ENCODE measurements at places on chromosomes 3 and 15.

DNA sequence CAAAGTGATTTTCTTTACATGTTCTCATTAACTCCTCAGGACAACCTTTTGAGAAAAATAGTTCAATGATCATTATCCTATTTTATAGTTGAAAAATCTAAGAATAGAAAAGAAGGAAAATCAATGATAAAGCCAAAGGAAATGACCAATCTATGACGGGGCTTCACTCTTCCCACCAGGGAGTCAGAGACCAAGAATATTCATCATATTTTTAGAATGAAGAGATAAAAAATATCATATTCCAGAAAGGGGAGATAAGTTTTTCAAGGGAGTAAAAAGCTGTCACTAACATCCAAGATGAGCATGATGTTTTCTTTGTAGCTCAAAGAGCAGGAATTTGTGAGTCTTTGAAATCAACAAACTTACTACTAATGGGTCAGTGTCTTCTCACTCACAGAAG lies 71.5 kb upstream of the LPP start:
- DNase-seq = no peak

- DNase-seq = no peak
Measured at GRCh38 chr3:78875851-78876250, 891.9 kb downstream of the ROBO1 start.

GRCh38 chr3:15936312-15936711 lies 138.5 kb upstream of the ANKRD28 start:
- DNase-seq = no peak

- no peak for DNase-seq
Measured at GRCh38 chr3:119918992-119919933, 137.4 kb downstream of the NR1I2 start.

- no peak for DNase-seq
Measured at GRCh38 chr15:64037116-64037515, 9.2 kb downstream of the DAPK2 start.

GRCh38 chr3:15521573-15521965 lies at the start of gene COLQ:
Gene COLQ (minus strand): TSS chr3:15521706. CDS start chr3:15521625, 81 bp downstream.
- no peak for DNase-seq

GRCh38 chr3:58288011-58288728 lies 17.9 kb upstream of the RPP14 start:
- DNase-seq = no peak

- DNase-seq = no peak
Measured at GRCh38 chr3:62376906-62377877, 3.8 kb upstream of the FEZF2 start.

- DNase-seq = no peak
Measured at GRCh38 chr15:31799319-31799714, 231.0 kb upstream of the CHRNA7 start.

DNA sequence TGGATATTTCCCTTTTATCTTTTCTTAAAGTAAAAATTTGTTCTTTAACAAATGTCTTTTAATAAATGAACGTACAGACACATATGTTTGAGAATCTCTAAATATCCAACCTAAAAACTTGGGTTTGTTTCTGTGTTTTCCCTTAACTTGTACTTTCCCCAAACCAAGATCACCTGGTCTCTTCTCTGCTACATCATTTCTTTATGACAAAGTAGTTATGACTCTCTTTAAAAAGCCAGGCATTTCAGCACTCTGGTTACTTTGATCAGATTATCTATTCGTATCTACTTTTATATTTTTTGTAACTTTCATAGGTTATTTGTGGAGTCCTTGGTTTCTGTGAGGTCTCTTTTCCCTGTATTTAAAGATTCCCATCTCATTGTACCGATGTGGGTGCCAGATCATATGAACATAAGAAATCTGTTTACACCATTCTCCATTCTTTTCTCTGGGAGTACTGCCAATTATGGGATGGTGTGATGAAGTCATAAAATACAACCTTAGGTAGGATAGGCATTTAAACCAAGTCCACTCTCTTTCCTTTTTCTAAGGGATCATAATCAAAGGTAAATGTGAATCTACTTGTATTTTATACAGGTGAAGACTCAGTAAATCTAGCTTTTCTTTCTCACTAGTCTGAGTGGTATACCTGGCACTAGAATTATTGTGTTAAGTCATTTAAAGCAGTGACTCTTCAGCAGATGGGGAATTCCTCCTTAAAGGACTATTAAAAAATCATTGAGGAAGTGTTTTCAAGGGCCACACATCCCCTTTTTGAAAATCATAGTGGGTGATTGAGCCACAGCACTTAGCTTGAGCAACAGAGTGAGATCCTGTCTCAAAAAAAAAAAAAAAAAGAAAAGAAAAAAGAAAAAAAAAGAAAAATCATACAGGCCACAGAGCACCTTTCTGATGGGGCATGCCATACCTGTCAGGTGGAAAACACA lies 12.4 kb upstream of the NFKBIZ start:
- DNase-seq = no peak

DNA sequence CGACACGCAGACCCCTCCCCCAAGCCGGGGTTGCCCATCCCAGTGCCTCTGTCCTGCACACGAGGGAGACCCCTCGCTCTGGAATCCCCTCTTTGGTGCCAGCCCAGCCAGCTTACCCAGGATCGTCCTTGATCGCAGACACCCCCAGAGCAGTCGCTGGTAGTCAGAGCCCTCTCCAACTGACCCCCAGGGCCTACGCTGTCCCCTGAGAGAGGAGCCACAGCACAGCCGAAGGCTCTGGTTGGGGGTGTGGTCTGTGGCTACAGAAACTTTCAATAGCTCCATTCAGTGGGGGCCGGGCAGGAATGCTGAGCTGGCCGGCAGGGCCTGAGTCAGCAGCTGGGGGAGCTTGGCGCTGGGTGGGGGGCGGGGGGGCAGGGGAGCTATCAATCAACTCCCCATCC lies at the start of gene LCTL:
Gene LCTL (minus strand): TSS at position 258 of the 404 bp plus-strand sequence. CDS start 633 bp downstream, outside the sequence.
- no peak for DNase-seq

DNA sequence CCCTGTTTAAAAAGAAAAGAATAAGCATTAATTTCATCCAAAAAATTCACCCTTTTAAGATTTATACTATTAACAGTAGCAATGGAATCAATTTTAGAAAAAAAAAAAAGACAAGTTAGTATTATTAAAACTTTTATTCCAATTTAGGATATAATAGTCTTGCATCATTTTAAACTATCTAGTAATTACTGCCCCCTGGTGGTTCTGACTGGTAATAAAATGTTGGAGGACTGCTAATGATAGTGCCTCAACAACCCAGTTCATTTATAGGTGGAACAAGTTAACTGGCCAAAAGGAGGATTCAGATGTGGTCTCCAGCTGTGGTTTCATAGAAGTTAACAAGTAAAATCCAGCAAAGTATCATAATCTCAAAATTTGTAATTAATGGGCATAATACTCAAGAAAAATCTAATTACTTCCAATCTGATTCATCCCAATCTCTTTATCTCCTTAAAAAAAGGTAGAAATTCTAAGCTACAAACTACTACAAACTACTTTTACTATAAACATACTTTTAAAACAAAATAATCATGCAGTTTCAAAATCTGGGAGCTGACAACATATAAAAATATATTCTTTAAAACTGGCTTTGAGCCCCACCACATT lies 30.7 kb upstream of the WDR49 start:
- DNase-seq = no peak

- no peak for DNase-seq
Measured at GRCh38 chr3:10552631-10552943, 47.2 kb upstream of the ATP2B2 start.

DNA sequence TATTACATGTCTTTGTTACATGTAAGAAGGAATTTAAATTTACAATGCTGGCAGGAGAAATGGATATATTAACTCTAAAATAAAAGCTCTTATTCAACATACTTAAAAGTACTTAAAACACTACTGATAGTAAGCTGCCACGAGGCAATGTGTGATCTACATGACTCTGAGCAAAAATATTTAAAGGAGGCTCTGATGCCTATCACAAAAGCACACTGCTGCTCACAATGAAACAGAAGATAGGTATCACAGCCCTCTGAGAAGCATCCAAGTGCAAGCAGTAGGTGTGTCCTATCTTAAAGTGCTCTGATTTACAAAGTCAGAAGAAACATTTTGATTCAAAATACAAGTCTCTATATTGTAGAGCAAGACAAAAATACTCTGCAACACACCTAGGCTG lies 371.2 kb upstream of the WNT5A start:
- no peak for DNase-seq

DNA sequence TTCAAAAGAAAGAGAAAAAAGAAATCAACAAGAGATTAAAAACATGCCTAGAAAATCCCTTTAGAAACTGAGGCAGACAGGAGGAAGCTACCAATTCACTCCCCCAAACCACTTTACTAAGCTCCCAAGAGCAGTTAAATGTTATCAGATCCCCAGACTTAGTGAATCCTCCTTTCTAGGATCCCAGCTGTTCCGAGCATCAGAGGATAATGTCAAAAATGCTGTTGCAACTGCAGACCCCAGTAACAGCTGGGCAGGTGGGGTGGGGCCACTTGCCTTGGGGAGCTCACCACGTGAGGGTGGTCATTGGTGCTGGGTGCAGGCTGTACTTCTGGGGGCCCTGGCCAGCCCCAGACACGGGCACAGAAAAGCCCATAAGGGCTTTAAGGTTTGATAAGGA lies 9.1 kb downstream of the POMGNT2 start:
- no peak for DNase-seq

GRCh38 chr3:129173725-129174124 lies 10.0 kb downstream of the CNBP start:
- no peak for DNase-seq

DNA sequence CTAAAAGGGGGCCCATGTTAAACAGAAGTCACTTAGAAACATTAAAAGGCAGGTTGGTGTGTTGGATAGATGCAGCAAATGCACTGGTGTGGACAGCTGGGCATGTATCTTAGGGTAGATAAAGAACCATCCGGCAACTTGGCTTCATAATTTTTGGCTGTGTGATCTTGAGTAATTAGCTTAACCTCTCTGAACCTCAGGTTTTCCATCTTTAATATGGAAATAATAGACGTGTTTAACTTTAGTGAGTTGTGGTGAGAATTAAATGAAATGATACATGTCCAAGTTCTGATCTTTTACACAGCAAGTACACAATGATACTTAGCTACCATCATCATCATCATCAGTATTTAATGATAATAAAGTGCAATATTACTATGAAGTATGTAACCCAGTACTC lies 330.4 kb downstream of the FOXP1 start:
- no peak for DNase-seq

GRCh38 chr15:101558221-101558941 lies 68.9 kb upstream of the PCSK6 start:
- no peak for DNase-seq

- no peak for DNase-seq
Measured at GRCh38 chr15:63915209-63915872, 81.6 kb upstream of the HERC1 start.

GRCh38 chr3:5262507-5262906 lies 75.0 kb downstream of the EDEM1 start:
- no peak for DNase-seq

DNA sequence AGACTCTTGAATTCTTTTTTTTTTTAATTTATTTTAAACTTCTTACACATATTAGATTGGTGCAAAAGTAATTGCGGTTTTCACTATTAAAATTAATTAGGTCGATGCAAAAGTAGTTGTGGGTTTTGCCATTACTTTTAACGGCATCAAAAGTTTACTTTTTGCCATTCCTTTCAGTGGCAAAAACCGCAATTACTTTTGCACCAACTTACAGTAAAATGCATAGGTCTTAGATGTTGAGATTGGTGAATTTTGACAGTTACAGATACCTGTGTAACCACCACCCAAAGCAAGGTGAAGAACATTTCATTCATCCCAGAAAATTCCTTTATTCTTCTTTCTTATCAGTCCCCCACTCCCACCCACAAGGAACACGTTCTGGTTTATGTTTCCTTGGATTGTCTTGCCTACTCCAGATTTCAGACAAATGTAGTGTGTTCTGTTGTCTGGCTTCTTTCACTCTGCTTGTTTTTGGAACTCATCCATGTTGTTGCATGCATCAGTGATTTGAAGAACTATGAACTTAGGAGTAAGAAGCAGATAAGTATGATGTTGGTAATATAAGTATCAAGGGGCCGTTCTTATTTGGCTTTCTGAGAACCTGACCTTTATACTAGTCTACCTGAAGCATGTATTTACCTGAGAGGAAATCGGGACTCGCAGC lies 198.4 kb upstream of the UBE2E1 start:
- DNase-seq = no peak

DNA sequence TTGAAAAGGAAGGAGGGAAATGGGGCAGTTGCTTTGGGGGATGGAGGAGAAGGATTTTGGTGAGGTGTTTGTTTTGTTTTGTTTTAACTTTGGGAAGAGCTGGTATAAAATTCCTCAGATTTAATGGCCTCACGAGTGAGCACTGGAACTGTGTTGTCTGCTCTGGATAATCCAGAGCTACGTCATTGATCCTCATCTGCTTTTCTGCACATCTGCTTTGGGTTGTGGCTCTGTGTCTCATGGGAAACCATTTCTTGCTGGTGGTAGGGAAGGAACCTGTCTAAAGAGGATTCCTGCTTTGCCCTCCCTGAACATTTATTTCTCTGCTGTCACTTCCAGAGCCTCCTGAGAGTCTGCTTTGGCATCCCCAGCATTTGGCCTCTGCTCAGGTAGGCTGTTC lies 3.1 kb downstream of the SNRK start:
- no peak for DNase-seq

DNA sequence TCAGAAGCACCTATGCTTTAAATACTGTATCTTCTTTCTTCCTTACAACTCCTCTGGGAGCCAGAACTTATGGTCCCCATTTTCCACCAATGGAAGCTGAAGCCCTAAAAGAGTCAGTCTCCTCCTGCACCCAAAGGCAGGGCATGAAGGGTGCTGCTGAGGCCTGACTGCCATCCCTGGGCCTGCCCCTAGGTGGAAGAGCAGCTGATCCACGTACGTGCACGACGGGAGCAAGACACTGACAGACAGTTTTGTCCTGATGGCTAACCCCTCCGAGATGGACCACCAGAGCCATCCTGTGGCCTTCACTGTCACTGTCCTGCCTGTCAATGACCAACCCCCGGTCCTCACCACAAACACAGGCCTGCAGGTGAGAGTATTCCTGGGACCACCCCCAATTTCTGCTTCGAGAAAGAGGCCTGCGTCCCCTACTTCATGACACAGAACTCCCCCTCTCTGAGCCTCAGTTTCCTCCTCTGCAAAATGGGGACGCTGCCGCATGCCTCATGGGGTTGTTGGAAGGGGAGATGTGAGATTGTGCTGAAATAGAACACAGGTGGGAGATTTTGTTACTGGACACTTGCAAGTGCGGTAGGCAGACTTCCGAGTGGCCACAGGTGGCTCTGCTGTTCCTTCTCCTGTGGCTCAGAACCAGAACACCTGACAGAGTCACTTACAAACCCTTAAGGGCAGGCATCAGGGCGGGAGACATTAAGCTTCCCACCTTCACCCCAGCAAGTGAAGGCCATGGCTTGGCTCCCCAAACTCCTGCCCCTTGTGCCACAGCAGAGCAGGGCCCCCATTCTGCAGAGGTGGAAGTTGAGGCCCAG lies 175.4 kb downstream of the TBC1D2B start:
- no peak for DNase-seq

DNA sequence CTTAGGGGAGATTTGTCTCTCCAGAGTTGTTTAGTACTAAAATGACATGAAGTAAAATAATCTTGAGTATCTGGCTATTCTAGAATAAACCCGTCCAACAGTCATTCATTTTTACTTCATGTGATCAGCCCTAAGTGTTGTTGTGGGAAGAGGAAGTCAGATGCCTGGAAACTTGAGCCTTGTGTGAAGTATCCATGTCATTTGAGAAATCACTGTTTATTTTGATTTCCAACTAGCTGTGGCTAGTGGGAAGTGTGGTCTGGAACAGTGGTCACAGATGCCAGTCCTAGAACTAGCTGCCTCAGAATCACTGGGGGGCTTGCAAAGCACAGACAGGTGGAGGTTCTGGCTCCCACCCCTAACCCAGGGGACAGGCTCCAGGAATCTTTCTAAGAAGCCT lies 77.7 kb upstream of the LIMD1 start:
- DNase-seq = no peak

- no peak for DNase-seq
Measured at GRCh38 chr3:186053954-186054791, 54.7 kb downstream of the ETV5 start.
